ENCODE measurements at places on chromosomes 1 and 21.

GRCh38 chr1:210231846-210232510 lies 618 bp upstream of the SERTAD4 start:
- peak; percentile 31 for DNase-seq

DNA sequence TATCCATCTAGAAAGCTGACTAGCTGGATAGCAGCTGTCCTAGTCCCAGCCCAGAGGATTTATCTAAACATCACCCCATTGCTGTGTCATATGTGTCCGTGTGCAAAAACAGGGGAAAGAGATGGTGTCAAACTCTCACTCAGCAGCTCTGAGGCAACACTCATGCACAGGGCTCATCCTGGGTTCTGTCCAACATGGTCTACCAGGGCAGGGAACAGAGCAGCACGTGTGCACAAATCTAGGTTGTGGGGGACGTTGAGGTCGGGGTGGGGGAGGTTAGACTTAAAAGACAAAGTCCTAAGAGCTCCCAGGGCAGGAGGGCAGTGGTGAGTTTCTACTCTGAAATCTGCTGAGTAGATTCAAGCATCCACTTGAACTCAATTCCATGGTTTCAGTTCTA lies 16.2 kb downstream of the PI4KB start:
- no peak for DNase-seq

DNA sequence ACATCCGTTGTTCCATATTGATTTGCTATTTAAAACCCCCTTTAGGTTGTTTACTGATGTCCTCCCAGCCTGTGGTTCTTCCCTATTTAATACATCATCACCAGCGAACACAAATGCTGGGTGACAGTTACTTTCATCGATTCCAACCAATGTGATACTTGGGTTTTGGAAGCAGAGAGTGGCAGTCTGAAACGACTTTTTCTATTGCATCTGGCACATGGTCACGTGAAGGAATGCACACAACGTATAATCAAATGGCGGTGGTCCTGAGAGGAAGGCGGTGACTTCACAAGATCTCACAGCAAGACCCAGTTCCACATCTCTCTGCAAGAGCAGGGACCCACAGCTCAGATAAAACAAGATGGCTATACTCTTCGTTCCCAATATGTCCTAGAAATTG lies 213.9 kb downstream of the DSCAM start:
- DNase-seq: no peak

DNA sequence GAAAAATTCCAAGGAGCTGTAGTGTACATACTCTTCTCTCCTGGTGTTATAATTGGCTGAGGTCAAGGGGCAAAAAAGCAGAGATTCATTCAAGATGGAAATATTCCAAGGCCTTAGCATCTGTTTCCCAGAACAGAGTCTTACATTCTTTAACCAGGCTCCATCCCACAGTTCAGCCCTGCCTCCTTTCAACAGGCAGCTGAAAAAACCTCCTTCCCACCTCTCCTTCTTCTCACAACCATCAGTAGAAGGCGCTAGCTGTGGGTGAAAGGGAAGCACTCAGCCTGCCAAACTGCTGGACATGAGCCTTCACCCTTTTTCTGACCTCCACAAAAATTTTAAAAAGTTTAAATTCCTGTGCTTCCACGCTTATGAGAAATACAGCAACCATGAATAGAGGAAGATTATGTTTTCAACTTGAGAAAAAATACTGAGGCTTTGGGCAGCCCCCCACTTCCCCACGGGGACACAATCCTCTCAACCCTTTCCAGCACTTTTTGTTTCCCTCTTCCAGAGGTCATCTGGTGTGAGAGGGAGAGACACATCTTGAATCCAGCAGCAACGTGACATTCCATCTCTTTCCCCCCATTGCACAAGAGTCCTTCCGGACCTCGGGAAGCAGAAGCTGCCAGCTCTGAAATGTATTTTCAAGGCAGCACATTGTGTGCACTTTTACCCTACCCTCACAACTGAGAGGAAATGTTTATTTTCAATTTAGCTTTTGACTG lies 43.2 kb upstream of the FMO2 start:
- DNase-seq: peak; percentile 43

DNA sequence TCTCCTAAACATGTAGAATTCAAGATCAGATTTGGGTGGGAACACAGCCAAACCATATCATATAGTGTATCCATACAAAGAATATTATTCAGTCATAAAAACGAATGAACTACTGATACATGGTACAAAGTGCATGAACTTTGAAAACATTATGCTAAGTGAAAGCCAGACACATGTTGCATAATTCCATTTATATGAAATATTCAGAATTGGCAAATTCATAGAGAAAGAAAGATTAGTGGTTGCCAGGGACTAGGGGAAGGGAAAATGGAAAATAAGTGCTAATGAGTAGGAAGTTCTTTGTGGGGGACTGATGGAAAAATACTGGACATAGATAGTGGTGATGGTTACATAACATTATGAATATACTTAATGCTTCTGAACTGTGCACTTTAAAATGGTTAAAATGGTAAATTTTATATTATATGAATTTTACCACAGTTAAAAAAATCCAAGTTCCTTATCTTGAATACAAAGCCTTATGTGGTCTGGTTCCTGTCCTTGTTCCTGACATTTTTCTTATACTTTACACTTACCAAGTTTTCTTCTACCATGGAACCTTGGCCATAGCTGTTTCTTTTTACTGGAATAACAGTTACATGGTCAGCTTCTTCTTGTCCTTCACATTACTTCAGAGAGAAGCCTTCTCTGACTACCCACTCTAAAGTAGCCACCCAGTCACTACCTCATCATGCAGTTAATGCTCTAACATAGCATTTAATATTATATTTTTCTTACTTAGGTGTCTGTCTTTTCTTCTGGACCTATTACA lies 64.0 kb downstream of the CCDC18 start:
- no peak for DNase-seq

- no peak for DNase-seq
These were observed 21.0 kb downstream of the B3GALT5 start for GRCh38 chr21:39633770-39634181.

DNA sequence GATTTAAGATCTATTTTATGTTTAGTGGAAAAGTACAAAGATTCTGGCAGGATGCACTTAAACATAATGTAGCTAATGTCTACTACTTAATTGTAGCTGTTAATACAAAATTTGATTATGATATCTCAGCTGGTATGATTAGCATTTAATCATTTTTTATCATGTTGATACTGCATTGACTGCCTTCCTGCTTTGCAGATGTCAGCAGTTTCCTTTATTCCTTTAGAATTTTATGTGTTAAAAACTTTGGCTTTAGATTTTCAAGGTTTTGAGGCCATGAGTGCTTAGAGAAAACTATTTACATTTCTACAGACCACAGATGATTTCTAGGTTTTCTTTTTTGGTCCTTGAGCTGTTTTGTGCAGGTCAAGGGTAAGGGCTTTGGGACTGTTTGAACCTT lies 152.2 kb downstream of the ZNF326 start:
- DNase-seq: no peak

DNA sequence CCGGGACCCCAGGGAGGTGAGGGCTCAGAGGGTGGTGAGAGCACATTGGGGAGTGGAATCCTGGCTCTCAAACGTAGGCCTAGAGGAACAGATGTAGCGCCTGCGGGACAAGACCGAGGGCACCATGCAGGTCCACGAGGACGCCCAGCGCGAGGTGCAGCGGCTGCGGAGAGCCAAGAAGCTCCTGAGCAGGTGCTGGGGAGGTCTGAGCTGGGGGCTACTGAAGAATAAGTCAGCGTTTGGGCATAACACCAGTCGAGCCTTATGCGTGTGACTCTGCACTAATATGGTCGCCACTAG lies 2.6 kb upstream of the NBPF3 start:
- DNase-seq: no peak

- DNase-seq: peak; percentile 15
These were observed 20.5 kb downstream of the MX1 start for GRCh38 chr21:41446586-41446985.

DNA sequence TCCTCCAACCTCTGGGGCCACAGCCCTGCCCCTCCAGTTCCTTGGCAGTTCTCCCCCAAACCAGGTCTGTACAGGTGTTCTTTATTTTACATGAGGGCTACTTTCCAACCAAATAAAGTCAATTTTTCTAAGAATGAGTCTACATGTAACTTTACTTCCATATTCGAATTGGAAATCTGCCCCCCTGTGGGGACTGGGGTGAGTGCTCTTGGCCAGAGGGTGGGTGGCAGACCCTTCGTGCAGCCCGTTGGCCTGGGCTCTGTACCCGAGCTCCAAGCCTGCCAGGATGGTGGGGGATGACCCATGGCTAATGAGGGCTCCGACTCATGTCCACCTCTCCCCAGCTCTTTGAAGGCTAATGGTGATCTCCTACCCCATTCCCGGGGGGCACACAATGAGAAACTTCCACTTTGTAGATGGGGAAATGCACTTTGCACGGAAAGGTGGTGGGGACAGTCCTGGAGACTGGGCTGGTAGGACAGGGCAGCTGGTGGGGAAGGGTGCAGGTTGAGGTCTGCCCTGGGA lies 589 bp upstream of the CATSPER4 start:
- no peak for DNase-seq

DNA sequence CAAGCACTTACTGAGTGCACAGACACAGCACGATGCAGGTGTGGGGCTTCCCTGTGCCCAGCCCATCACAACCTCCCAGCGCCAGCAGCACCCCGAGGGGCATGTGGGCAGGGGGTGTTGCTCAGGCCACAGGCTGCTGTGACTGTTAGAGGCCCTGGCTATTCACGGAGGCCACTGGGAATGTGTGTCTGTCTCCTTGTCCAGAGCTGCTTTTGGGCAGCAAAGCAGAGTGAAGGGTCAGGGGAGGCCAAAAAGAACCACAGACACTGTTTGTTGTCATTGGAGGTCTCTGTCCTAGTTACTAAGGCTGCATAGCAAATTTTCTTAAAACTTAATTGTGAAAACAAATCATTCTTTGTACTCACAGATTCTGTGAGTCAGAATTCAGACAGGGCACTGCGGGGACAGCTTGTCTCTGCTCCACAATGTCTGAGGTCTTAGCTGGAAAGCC lies 49.6 kb downstream of the TNFRSF8 start:
- DNase-seq: no peak

GRCh38 chr1:91582431-91582921 lies 81.8 kb downstream of the CDC7 start:
- DNase-seq: no peak

- no peak for DNase-seq
These were observed 165.9 kb upstream of the CACNA1E start for GRCh38 chr1:181317261-181317930.

- DNase-seq: no peak
These were observed 131.5 kb upstream of the ZNF648 start for GRCh38 chr1:182192966-182193365.

GRCh38 chr1:154736841-154737240 lies 128.9 kb upstream of the ADAR start:
- no peak for DNase-seq

DNA sequence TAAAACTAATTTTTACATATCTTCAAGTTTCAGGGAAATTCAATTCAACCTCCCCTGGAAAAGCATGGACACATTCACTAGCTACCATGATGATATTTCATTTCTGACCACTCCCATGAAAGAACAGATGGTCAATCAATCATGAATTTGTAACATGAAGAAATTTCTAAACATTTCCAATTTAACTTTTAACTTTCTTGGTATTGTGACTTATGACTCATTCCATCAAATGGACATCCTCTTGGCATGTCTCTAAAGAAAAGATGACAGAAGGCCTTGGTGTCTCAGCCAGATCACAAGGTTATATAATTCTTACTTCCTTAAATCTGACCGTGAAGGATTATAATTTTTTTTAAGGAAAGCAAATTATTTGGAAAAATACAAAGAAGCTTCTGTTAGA lies 10.5 kb upstream of the MCOLN3 start:
- no peak for DNase-seq

DNA sequence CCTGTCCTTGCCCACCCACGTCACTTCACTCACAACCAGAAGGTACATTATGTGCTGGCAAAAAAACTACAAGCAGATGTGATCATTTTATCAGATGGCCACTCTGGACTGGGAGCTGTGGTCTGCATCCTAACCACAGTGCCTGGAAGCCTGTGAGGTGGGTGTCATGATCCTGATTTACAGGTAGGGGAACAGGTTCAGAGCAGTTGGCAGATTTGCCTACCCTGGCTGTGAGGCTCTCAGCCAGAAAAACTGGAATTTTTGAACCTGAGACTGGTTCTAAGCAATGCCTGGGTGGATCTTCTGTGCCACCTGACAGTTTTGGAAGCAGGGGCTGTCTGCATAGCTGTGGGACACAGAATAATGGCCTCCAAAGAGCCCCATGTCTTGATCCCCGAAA lies 150.8 kb downstream of the SYF2 start:
- no peak for DNase-seq

GRCh38 chr1:8127171-8127641 lies 101.1 kb upstream of the ERRFI1 start:
- DNase-seq: no peak

DNA sequence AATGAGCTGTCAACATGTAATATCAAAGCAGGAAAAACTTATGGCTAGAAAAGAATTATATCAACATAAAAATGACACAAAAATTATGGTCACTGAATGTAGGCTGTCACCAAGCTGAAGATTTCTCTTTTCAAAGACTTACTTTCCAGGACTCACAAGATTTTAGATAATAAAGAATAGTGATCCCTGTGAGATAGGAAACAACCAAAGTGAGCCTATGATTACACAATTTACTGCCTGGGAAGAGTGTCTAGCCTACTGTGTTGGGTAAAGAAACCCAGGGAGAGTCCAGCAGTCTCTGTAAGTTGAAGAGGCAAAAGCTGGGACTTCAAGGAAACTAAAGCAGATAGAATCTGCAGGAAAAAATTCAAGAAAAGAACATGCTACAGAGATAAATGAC lies 20.2 kb upstream of the RGS1 start:
- no peak for DNase-seq

DNA sequence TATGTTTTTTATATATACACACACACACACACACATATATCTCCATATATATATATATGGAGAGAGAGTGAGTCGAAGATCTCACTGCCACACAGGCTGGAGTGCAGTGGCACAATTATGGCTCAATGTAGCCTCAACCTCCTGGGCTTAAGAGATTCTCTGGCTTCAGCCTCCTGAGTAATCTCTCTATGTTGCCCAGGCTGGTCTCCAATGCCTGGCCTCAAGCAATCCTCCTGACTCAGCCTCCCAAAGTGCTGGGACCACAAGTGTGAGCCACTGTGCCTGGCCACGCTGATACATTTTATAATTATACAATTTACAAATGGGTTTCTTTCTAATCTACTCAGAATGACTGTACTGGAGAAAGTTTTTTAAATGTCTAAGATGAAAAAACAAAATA lies 664.2 kb downstream of the PTPRC start:
- DNase-seq: no peak

- no peak for DNase-seq
These were observed 22.1 kb upstream of the KCNA3 start for GRCh38 chr1:110696818-110697217.
